ENCODE measurements at places on chromosomes 12 and 14. TPM values are rescaled to one million over a fixed set of nuclear protein-coding genes. Genes with fewer than 3 reads are reported as not detected.

DNA sequence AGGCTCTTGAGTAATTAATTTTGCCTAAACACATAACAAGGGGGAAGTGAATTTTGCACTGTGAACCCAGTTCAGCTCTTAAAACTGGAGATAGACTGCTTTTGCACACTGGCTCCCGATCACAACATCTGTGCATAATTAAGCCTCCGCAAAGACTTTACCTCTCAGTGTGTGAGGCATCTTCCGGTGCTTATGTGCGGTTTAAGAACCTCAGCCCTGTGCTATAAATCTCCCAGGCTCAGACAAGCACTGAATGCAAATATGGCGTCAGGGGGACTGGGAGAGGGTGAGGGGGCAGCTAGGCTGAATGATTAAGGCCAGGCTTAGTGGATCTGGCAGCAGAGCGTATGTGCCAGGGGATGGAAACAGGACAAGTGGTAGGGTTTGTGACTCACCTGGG lies 103.3 kb downstream of the ADCK1 start:
- DNase-seq: no peak

DNA sequence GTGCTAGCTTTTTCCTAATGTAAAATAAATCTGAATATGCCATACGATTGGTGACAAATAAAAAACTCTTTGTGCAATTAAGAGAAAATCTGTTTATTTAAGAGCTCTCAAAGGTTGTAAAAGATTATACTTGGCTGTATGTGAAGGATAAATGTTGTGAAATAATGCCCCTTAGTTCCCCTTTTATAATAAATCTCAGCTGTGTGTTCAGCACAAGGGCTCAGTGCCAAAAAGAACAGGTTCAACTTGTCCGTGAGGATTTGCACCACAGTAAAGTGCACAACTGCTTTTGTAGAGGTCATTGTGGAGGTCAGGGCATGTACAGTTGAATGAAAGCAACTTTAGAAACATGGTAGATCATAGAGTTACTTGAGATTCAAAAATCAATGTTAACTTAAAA lies 118.6 kb downstream of the TRMT5 start:
- no peak for DNase-seq

- DNase-seq: peak; percentile 61
Measured at GRCh38 chr14:89430391-89431236, 13.6 kb upstream of the FOXN3 start.

GRCh38 chr12:48924617-48925303 lies 532 bp downstream of the FKBP11 start:
- peak; percentile 69 for DNase-seq

KANSL2 gene
- total RNA-seq: 44.5 TPM

WDR89 gene
- total RNA-seq: 17.5 TPM

Data from activated CD4-positive, alpha-beta T cell treated with anti-CD3 and anti-CD28 coated beads, Interleukin-2, amount 10 ng/mL, durations not matched to agents 7 days and 5 days (primary cell).